Nephron progenitor cell (in vitro differentiated cells): ENCODE measurements at places on chromosomes 1 and 21.

DNA sequence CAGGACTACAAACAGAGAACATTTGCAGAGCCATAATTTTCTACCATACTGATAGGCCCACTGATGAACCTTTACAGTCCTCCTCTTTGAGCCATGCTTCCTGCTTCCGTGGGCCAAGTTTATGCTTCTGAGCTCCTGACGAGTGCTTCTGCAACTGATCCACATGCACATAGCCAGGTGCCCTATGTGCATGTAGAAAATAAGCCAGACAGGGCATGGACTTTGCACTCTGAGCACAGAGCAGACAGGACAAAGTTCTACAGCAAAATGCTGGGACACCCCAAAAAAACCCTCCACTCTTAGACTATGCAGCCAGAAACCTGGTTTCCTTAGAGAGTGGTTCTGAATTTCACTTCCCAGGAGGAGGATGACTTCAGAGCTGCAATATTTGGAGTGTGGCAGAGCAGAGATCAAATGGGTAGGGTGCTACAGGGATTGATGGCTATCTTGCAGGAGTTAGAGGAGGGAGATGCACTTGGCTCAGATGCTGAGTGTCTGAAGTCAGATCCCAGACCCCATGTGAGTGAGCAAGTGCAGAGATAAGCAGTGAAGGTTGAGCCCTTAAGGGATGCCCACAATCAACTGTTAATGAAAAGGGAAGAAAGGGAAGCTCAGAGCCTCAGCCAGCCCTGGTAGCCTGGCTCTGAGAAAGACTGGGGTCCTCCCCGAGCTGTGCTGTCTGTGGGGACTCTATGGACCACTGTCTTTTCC is 230.9 kb downstream of the DUSP10 start:
- H3K27ac ChIP-seq: no peak overlapping the region
- H3K27me3 ChIP-seq: peaks cover 4% of the 10 kb centered on the region
- H3K36me3 ChIP-seq: no peaks in the 10 kb centered on the region
- H3K4me3 ChIP-seq: no peak overlapping the region

GRCh38 chr1:184425449-184426277 is 38.8 kb downstream of the C1orf21 start:
- peaks cover 1% of the 10 kb centered on the region for H3K36me3 ChIP-seq
- H3K4me1 ChIP-seq: no peaks in the 10 kb centered on the region
- no peak overlapping the region for H3K4me3 ChIP-seq
- no peak for DNase-seq
- no peaks in the 10 kb centered on the region for H3K27me3 ChIP-seq

GRCh38 chr1:14737561-14738094 is 139.1 kb downstream of the KAZN start:
- H3K4me1 ChIP-seq: peaks cover 86% of the 10 kb centered on the region
- no peak overlapping the region for H3K27ac ChIP-seq
- no peak overlapping the region for H3K4me3 ChIP-seq
- DNase-seq: no peak
- H3K27me3 ChIP-seq: peaks cover 15% of the 10 kb centered on the region

GRCh38 chr1:93681101-93681988 is at the start of gene BCAR3:
Gene BCAR3, minus strand, starts transcription at chr1:93681837. Its CDS starts 6,907 bp downstream, at chr1:93674930.
- peak within 1 kb of the TSS; percentile 91 for H3K4me3 ChIP-seq
- H3K4me1 ChIP-seq: peaks cover 26% of the 10 kb centered on the region
- H3K27me3 ChIP-seq: peaks cover 61% of the 10 kb centered on the region
- peak within 1 kb of the TSS; percentile 37 for H3K27ac ChIP-seq
- peaks cover 7% of the 10 kb centered on the region for H3K36me3 ChIP-seq

DNA sequence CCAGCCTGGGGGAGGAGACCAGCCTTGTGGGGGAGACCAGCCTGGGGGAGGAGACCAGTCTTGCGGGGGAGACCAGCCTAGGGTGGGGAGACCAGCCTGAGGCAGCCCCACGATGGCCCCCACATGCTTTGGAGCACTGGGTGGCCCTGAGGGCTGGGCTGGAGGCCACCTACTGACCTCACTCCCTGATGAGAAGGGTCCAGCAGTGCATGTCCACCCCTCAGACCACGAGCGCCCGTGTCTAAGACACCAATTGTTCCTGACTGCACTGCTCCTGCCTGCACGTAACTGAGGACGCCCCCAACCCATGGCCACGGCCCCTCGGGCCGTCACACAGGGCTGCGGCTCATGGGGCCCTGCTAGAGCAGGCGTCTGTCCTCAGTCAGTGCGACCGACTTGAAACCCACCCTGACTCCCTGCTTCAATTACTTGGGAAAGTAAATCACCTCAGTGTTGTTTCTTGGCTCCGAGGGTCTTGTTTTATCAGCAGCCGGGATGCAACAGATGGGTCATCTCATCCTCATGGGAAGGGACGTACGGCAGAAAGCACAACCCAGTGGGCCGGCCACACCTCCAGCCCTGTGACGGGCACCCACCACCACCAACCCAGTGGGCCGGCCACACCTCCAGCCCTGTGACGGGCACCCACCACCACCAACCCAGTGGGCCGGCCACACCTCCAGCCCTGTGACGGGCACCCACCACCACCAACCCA is at the start of gene SPATC1L:
SPATC1L (minus strand) TSS at position 550 of the 715 bp plus-strand sequence. CDS start 1,643 bp downstream, outside the sequence.
- DNase-seq: peak; percentile 67
- H3K36me3 ChIP-seq: peaks cover 28% of the 10 kb centered on the region
- no peaks in the 10 kb centered on the region for H3K27me3 ChIP-seq
- peak within 1 kb of the TSS; percentile 96 for H3K27ac ChIP-seq
